Memory B cell (primary cell): ENCODE measurements at places on chromosomes 2 and 18.

DNA sequence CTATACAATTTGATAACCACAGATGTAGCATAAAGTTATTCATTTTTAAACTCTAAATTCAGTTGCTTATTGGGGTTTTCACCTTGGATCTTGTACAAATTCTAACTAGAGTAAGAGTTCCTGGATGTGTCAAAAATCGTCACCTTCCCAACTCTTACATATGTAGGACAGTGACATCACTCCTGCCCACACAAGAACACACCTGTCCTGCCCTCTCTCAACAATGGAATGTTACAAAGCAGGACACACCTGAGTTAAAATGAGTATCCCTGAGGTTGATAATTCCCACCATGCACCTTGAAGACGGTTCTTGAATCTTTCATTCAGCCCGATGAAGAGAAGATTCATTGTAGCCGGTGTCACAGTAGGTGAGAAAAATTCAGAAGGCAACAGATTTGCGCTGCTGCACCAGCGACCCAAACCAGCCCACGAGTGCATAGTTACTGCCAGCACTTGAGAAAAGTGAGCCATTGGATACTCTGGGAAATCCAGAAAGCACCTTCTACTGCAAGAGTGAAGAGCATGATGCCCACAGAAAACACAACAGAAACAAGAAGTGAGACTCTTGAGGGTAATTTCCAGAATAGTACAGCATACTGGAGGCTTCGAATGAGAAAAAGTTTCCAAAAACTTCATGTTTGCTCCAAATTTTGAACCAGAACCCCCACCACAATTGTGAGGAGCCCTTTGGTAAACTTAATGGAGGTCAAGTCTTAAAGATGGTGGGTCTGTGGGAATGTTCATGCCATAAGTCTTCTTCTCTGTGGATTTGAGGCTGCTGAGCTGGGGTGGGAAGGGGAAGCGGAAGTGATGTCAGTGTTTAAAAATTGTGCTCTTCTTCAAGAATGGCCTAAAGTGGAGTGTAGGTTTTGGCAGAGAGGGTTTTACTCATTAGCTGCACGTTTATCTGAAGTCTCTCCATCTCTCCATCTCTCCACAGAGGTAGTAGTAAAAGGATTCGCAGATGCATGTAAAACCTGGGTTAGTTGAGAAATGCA lies 34.7 kb upstream of the ADAM23 start:
- DNase-seq, result no peak

DNA sequence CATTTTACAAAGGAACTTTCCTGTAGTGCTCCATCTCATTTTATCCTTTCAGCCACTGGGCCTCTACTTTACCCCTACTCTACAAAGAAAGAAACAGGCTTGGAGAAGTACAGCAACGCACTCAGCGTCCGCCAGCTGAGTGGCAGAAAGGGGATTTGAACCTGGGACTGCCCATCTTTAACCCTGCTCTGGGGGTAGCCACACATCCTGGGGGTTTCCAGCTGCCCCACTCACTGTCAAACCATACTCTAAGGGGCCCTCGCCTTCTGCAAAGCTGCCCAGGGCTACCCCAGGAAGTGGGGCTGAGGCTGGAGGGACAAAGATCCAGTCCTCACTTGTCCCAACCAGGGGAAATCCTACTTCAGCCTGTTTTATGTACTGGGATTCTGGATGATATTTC lies 17.9 kb downstream of the HS1BP3 start:
- DNase-seq, result no peak

DNA sequence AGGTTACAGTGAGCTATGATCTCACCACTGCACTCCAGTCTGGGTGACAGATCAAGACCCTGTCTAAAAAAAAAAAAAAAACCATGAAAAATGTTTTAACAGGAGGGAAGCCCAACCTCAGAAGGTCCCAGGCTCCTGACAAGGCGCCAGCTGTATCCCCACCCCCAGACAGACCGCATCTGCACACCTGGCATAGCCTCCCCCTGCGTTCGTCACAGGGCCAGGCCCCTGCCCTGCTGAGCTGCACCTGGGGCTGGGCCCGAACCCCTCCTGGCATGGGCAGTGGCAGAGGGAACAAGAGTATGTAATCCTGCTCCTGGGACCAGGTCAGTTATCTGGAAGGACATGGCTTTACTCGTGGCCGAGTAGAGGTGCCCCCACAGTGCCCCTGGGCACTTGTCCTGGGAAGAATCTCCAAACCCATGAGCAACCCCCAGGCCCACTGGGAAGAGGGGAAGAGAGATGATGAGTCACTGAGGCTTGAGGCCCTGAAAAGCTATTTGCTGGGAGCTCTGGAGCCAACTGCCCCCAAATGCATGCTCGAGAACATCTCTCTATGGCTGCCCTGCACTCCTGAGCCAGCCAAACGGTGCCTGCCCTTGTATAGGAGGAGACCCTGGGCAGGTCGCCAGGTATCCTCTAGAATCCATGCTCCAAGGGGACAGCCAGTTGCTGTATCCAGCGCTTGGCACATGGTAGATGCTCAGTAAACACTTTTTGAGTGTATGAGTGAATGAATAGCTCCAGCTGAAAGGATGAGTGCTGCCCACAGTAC lies 265.5 kb downstream of the ATAD2B start:
- no peak for DNase-seq

GRCh38 chr2:217049956-217050355 lies 190.1 kb upstream of the TNP1 start:
- no peak for DNase-seq

DNA sequence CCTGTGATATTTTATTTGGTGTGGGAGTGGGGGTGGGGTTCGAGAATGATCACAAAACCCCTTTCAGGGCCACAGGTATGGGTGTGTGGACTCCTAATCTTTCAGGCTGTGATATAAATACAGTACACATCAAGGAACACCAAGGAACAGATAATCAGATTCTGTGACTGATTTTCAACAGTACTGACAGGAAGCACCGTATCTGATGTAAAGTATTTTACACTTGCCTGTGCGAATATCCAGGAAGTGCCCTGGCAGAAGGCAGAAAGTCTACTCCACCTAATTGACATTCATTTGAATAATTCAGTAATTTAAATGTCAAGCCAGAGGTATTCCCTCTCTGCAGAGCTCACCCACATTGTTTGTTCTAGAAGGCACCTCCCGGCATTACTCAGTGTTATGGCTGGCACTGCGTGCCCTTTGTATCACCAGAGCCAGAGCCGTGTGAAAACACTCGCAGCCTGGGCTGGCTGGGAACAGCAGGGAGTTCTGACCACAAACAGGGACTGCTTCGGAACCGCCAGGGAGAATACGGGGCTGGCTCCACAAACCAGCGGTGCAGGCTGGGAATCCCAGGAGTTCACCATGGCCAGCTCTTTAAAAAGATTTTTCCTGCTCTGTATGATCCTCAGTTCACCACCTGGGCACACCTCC lies 91.8 kb downstream of the ACVR1 start:
- DNase-seq, result no peak

DNA sequence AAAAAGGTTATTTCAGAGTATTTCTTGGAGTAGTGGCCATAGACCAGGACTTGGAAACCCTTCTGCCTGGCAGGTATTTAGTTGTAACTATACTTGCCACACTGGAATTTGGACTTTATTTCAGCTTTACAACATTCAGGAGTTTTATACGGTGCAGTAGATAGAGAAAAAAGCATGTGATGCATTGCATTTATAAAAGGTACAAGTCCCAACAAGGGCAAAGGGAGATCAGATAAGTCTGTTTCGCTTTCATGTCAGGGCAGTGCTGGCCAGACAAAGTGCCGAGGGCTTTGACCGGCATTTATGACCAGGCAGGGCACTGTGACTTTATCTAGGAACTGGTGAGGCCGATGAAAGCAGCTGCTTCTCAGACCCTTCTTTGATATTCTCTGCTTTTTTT lies 145.4 kb downstream of the RTN4 start:
- DNase-seq, result no peak

- DNase-seq, result no peak
Observed at GRCh38 chr2:19000776-19001175, 357.6 kb downstream of the OSR1 start.
